ENCODE measurements at places on chromosomes 16 and 17.

- DNase-seq = no peak
Measured at GRCh38 chr17:32861981-32862380, 14.9 kb downstream of the MYO1D start.

GRCh38 chr17:72135546-72136325, 14.9 kb downstream of the SOX9 start:
- no peak for DNase-seq

- no peak for DNase-seq
Measured at GRCh38 chr17:29445844-29446243, 55.7 kb downstream of the TAOK1 start.

- peak; percentile 33 for DNase-seq
Measured at GRCh38 chr16:50718061-50718760, 23.7 kb upstream of the CYLD start.

DNA sequence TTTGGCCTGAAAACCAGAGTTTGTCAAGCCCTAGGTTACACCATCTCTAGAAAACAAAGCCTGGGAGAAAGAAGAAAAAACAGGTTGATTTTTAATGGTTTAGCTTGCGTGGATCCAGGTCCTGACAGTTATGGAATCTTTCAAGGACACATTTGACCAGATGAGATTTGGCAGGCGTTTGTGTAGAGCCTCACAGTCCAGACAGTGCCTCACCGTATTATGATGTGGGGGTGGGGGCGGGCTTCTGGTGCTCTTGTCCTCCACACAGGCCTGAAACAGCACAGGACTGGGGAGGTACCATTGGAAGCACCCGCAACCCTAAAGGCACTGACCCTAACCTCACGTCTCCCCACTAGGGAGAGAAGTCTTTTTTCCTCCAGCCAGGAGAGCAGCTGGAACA, 19.6 kb downstream of the MVP start:
- no peak for DNase-seq

DNA sequence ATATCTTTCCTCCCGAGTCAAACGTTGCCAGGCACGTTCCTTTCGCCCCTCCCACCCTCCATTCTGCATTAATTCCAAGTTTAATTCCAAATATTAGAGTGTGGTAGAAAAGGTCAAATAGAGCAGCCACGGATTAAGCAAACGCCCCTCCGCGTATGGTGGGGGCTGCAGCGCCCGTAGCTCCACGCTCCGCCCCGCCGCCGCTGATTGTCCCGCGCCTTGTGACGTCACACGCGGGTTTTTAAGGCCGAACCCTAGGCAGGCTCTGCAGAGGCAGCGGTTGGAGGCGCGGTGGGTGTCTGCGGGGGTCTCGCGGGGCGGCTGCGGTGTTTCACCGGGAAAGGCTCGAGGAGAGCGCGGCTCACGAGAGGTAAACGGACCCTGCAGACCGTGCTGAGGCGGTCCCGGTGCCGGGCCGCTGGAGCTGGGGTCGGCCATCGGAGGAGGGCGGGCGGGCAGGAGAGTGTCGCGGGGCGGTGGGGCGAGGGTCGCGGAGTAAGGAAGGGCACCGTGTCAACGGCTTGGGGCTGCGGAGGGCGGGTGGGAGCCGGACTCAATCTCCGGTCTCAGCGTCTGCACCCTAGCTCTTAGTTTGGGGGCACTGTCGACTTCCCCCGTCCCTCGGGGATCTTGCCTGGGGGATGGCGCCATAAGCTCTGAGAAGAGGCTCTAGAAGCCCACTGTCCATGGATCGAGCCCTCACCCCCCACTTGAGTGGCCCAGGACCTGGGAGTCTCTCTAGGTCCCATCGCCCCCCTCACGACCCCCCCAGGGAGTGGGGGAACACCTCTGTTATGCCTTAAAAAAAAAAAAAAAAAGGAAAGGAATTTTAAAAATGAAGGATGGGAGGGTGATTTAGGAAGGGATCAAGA, at the start of gene ARL4D:
ARL4D (plus strand) TSS at position 270 of the 872 bp plus-strand sequence. CDS start 740 bp downstream, outside the sequence.
- DNase-seq = peak; percentile 80

GRCh38 chr17:34356194-34356593, at the start of gene CCL13:
CCL13 (plus strand) TSS chr17:34356480; CDS start chr17:34356527, 47 bp downstream.
- DNase-seq = no peak

- DNase-seq = no peak
Measured at GRCh38 chr16:79390481-79391051, 210.0 kb downstream of the MAF start.

- no peak for DNase-seq
Measured at GRCh38 chr17:76200354-76200753, 39.9 kb downstream of the RNF157 start.

DNA sequence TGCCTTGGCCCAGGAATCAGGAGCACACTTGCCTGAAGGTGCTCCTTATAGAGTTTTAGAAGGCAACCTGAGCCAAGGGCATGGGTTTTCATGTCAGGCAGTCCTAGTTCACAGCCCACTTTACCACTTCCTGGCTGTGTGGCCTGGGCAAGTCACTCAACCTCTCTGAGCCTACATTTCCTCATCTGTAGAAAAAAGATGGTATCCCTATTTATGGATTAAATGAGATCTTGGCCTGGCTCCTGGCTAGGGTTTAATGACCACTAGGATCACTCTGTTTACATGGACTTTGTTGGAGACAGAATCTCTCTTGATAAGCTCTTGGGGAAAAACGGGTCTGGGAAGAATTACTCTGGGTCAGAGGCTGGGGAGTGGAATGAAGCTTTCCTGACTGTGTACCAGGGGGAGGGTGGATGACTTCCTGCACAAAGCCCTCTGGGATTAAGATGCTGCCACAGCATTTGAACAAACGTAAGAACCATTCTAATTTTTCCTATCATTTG, 2.3 kb downstream of the MT2A start:
- DNase-seq = peak; percentile 55

GRCh38 chr17:76887802-76888201, 19.6 kb downstream of the MGAT5B start:
- no peak for DNase-seq

DNA sequence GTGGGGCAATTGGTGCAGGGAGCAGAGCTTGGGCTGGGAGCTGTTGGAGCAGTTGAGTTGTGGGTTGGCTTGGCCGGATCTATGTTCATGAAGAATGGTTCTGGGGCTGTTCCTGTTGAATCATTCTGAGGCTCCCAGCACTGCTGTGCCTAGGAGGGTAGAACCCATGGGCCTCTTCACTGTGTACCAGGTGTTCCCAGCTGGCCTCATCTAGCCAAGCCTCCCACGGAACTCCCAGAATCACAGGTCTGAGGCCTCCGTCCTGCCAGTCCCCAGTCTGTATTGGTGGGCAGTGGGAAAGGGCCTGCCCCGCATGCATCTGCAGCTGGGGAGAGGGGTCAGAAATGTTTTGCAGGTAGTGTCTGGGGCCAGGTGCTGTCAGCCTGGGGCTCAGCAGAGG, 74.1 kb downstream of the MPRIP start:
- DNase-seq = no peak

DNA sequence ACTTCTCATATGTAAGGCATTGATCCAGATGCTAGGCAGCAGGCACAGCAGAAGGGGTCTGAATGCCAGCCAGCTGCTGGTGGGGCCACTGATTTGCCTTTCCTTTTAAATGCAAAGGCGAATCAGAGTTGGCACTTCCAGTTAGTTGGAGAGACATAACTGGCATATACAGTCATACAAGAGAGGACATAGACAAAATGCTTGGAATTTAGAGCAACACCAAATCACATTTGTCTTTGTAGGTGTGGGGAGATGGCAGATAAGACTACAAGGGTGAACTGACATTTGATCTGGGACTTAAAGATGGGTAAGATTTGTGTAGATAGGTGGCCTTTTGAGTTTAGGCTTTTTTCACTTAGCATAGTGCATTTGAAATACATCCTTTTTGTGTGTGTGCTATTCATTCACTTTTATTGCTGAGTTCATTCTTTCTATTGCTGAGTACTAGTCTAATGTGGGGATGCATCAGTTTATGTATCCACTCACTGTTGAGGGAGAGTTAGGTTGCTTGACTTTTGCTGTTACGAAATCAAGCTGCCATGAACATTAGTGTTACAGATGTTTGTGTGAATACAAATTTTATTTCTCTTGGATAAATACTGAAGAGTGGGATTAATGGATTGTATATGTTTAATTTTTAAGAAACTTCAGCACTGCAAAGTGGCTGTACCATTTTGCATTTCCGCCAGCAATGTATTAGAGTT, 74.1 kb downstream of the SPECC1 start:
- no peak for DNase-seq

DNA sequence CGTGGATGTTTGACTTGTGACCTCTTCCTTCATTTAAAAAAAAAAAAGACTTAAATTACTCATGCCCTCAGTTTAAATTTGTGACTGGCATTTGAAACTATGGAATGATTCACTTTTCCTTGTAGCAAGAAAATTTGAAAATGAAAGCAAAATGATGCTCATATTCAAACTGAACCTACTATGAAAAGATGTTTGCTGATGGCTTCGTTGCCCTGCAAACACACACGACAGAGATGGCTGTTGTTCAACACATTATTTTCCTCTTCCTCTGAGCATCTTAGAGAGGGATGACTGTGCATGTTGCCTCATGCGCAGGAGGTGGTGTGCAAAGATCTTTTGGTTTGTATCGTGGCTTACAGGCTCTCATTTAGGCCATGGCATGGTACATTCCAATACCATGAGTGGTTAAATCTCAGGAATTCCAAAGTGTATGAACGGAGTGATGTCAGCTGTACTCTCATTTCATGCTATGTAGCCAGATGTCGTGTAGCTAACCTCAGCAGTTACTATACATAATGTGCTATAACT, 164.5 kb downstream of the PRKCA start:
- peak; percentile 99 for DNase-seq

DNA sequence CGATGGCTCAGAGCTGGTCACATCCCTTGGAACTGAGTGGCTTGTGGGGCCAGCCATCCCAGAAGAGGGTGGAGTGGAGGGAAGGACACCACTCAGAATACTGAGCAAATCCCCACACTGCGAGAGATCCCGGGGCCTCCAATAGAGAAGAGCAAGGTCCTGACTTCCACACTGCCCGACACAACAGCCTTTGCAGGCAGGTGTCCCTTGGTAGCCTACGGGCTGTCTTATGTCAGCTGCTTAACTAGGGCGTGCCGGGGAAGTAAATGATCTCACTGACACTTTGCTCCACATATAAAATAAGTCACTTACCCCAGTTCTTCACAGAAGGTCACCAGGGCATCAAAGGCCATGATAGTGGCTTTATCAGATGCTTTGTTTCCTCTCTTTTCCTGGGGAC, 16.1 kb downstream of the RECQL5 start:
- DNase-seq = no peak

GRCh38 chr17:50218071-50218759, 16.8 kb upstream of the COL1A1 start:
- peak; percentile 73 for DNase-seq

- DNase-seq = peak; percentile 55
Measured at GRCh38 chr16:86579268-86580062, 1.1 kb downstream of the FOXL1 start.

DNA sequence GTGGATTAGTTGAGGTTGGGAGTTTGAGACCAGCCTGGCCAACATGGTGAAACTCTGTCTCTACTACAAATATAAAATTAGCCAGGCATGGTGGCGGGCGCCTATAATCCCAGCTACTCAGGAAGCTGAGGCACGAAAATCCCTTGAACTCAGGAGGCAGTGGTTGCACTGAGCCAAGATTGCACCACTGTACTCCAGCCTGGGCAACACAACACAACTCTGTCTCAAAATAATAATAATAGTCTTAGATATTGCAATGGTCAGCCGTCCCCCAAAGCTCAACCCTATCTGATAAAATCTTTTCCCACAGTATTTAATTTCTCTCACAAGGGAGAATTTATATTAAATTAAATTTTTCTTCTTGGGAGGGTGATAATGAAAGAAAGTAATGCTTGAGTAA, 169.6 kb downstream of the XYLT1 start:
- no peak for DNase-seq

DNA sequence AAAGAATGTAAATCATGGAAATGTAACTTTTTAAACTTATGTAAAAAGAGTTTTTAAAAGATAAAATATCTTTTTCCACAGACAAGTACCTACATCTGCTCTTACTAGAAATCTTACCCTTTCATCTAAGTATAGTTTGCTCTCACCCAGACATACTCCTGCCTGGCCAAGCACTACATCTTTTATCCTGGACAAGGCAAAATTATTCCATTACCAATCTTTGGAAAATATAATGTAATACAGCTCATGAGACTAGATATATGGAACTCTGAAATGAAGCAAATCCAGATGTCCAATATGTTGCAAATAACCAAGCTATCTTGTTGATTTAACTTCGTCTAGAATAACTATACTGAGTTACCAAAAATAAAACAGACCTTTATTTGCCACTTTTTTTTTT, 50.0 kb downstream of the VMP1 start:
- peak; percentile 43 for DNase-seq

- DNase-seq = peak; percentile 15
Measured at GRCh38 chr17:40253565-40253964, 34.1 kb upstream of the CDC6 start.

- DNase-seq = no peak
Measured at GRCh38 chr17:30454635-30455034, 22.6 kb upstream of the GOSR1 start.

DNA sequence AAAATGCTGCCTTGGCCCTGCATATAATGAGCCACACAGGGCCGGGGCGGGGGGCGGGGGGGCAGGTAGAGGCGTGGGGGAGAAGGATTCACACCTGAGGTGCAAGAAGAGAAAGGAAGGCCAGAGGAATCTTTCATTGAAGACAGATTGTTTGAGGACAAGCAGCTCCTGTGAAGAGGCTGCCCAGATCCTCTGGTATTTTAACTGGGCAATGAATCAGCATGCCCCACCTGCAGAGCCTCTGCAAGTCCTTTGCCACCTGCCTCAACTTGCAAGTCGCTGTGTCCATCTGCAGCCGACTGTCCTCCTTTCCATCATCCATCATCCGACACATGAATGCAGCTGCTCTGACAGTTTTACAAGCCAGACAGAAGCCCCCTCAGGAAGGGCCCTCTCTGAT, 1.2 kb upstream of the SOST start:
- DNase-seq = no peak

DNA sequence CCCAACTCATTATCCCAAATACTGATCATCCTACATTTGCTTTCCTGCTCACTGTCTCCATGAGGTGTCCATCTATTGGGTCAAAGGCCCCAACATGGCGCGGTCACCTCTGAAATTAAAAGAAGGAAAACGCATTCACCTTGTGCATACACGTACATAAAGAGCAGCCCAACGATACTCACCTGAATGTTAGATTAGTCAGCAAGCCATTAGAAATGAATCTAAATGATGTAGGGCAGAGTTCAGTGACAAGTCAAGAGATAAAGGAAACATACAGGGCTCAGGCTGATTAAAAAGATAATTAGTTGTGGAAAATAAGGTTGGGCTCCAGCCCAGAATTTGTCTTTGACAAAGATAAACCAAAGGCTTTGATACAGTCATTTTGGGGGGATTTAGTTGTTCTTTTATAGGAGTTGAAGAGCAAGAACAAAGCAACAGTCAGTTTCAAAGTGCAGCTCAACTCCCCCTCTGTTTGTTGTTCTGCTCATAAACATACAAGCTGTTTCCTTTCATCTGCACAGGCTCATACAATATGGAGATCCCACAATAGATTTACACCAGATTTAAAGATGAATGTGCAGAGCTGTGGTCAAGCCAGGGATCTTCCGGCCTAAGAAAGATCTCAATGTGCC, 21.1 kb downstream of the NXPH3 start:
- no peak for DNase-seq

- DNase-seq = no peak
Measured at GRCh38 chr16:23896832-23897821, 61.3 kb downstream of the PRKCB start.

GRCh38 chr16:31009120-31009519, 1.3 kb downstream of the STX1B start:
- DNase-seq = no peak

GRCh38 chr17:63774969-63775265, 947 bp downstream of the DDX42 start:
- DNase-seq = peak; percentile 25

GRCh38 chr17:79625706-79626105, 14.9 kb upstream of the RBFOX3 start:
- no peak for DNase-seq
